Activated CD4-positive, alpha-beta T cell treated with anti-CD3 and anti-CD28 coated beads, Interleukin-2, amount 10 ng/mL, durations not matched to agents 24 days and 14 days (primary cell): ENCODE measurements at places on chromosomes 4 and X.
A peak's percentile ranks its signal among the peaks of the same experiment; 100 is the strongest.

GRCh38 chr4:61070269-61070668, 129.9 kb upstream of the ADGRL3 start:
- DNase-seq: no peak

GRCh38 chrX:150696866-150697265, 3.7 kb downstream of the MTMR1 start:
- peak; percentile 60 for DNase-seq

GRCh38 chr4:5371415-5372190, 320.3 kb downstream of the STK32B start:
- DNase-seq: no peak

- peak; percentile 82 for DNase-seq
Measured at GRCh38 chrX:9677098-9677739, 88.4 kb downstream of the GPR143 start.

- DNase-seq: no peak
Measured at GRCh38 chr4:116664198-116664597, 421.2 kb downstream of the TRAM1L1 start.

DNA sequence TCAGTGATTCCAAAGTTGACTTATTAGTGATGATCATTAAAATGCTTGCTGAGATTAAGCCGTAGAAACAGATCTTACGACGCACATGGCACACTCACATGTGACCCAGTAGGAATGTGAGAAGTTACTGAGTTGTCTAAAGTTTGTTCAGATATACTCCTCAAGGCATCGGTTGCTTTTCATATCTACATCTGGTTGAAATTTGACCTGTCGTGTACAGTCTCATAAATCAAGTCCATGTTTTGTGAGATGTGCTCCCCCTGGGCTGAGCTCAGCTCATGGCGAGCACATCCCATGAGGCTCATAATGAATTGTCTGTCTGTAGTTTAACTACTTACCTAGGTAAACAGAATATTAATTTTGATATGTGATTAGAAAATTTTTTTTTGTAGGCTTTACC, 67.0 kb downstream of the TNIP2 start:
- no peak for DNase-seq

GRCh38 chr4:40065010-40065409, 8.4 kb downstream of the N4BP2 start:
- DNase-seq: peak; percentile 52

DNA sequence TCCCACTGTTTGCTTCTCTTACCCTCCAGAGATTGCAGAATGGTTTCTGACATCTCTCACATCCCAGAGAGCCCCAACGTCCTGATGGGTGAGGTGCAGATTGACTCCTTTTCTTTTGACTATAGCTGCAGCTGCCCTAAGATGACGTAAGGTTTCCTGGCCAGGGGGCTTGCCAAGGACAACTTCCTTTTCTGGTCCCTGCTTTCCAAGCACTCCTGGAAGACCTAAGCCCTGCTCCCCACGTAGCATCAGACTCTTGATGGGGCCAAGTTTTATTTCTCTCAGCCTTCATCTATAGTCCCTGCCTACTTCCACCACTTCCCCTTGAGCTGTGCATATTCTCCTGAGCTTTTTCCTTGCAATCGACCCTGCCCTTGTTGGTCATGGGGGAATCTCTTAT, 497.7 kb downstream of the IDS start:
- DNase-seq: no peak

DNA sequence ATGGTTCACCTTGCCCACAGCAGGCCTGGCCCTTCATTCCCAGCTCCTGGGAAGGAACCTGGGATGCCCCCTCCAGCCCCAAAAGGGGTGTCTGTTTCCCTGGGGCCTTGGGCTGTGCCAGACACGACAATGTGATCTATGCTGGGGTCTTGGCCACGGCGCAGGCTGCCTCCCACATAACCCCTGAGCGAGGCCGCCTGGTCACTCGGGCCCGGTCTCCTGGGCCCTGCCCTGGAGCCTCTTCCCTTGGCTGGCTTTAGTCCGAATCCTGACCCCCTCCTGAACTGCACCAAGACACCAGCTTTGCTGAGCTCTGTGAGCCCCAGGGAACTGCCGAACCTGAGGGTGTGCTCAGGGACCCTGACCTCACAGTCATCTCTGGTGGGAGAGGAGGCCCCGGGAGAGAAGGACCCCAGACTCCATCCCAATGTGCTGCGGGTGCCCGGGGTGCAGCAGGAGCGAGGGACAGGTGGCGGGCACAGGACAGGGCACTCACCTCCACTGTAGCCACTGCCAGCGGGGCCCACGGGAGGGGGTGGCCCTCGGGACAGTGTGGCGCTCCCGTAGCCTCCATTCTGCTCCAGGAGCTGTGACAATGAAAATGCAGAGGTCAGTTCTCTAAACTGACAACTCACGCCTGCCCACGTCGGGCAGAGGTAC, 42.0 kb downstream of the GAK start:
- no peak for DNase-seq

GRCh38 chr4:140689623-140690022, 66.6 kb downstream of the TBC1D9 start:
- no peak for DNase-seq

DNA sequence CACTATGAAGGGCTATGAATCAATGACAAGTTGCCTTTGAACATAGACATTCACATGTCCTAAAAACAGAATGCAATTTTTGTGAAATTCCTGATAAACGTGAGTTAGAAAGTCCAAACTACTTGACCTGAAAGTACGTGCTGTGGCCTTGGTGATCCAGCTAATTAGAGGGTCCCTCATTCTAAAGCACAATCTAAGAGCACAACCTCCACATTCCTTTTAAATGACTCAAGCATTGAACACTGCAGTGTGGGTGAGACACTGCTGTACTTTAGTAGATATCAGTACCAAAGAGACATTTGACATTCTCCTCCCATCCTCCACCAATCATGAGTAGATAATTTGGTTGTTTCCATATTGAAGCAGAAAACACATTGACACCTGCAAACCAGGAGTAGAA, 73.5 kb downstream of the FAM47B start:
- DNase-seq: no peak

DNA sequence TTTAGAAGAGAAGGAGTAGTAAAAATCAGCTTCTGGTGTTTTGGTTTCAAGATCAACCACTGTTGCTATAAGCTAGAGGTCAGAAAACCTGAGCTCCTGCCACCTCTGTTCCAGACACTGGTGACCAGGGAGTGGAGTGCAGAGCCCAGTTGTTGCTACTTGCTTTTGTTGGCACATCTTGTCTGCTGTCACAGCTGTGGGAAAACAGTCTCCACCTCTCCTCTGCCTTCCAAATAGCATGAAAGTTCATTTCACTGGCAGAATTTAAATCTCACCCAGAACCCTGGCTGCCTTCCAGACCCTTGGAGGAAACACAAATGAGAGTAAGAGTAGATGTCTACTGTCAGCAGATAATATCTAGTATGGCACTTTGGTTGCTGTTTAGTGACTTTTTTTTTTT, 297.5 kb upstream of the KLF3 start:
- DNase-seq: no peak

- DNase-seq: no peak
Measured at GRCh38 chr4:131613086-131613823, 1535.8 kb upstream of the PCDH10 start.

DNA sequence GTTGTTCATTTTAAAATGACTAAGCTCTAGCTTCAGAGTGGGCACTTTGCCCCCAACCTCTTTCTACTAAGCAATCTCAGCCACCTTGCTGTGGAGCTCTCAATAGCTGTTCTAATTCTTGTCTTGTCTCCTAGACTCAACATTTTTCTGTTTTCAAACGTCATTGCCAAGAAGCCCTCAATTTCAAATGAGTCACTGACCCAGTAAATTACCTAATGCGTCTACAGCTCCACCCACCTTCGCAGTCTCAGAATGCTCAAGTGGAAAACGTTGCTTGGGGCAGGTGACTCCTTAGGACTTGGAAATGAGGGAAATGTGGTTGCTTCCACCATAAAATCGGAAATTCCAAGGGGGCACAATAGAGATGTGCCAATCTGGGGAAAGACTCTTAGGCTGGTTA, 59.0 kb downstream of the ING2 start:
- DNase-seq: no peak

GRCh38 chr4:139243448-139244365, 36.3 kb downstream of the MGARP start:
- DNase-seq: no peak

DNA sequence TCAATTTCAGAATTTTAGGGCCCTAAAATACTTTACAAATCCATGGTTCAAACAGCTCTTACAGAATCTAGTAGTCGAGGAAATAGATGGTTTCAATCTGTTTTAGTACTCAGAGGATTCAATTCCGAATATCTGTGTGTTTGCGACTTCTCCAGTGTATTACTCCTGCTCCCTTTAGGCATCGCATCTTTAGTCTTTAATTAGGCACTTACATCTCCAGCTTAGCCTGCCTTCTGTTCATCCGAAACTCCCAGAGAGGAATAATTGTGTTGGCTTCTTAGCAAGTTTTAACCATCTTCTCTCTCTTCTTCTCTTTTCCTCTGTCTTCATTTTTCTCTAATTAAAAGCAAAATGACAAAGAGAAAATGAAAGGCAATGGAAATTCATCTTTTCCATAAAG, 1901.3 kb upstream of the TENM3 start:
- DNase-seq: no peak

GRCh38 chrX:72079607-72080006, 52.1 kb downstream of the RTL5 start:
- no peak for DNase-seq

GRCh38 chr4:168516841-168517240, 20.0 kb downstream of the PALLD start:
- DNase-seq: no peak

GRCh38 chrX:13761606-13762414, 27.3 kb downstream of the OFD1 start:
- no peak for DNase-seq

GRCh38 chr4:125316791-125317524, 2.2 kb downstream of the FAT4 start:
- DNase-seq: no peak

DNA sequence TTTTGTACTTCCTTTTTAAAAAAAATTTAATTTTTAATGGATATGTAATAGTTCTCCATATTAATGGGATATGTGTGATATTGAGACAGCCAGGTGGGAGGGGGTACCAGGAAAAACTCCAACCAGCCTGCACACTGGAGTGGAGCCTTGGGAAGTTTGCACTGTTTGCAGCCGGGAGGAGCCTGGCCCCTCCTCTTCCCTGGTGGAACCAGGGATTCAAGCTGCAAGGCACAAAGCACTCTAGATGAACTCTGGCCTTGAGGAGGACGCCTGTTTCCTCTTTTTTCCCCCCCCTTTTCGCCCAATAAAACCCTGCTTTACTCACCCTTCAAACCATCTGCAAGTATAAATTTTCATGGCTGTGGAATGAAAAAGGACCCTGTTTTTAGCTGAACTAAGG, 48.2 kb upstream of the GC start:
- no peak for DNase-seq

GRCh38 chrX:373641-374471, 12.9 kb downstream of the PPP2R3B start:
- DNase-seq: peak; percentile 80

GRCh38 chr4:151922811-151923210, 162.0 kb upstream of the GATB start:
- no peak for DNase-seq

GRCh38 chr4:99950913-99951254, 809 bp upstream of the H2AZ1 start:
- no peak for DNase-seq

DNA sequence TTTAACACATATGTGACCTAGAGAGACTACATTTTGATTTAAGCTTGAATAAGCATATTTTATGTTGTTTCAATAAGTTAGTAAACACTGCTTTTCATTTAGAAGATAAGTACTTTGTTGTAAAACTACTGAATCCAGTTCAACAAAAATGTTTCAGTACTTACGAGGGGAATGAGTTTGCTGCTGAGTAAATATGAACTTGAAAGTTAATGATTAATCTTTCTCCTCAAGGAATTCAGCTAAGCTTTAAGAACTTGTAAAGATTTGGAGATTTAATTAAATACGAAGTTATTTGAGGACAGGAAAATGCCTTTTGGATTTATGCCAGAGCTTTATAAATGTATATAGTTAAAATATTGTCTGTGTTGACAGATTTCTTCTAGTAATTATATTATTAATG, 933.0 kb upstream of the LCORL start:
- no peak for DNase-seq

- no peak for DNase-seq
Measured at GRCh38 chr4:147987252-147987651, 255.4 kb downstream of the ARHGAP10 start.

DNA sequence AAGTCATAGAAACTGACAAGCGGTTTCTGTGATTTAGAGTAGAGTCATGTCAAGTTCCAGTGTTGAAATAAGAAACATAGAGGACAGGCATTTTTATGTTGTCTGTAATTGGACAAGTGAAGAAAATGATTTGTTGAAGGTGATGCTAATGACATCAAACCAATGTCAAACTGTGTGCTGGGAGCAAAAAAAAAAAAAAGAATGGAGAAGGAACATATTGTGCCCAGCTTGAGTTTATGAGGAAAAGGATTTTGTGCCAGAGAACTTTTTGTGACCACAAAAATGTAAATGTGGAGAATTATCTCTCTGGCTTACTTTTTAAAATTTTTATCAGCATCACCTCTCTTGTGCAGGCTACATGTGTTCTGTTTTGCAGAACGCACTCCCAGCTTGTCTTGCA, 495.7 kb downstream of the RAPGEF2 start:
- no peak for DNase-seq

DNA sequence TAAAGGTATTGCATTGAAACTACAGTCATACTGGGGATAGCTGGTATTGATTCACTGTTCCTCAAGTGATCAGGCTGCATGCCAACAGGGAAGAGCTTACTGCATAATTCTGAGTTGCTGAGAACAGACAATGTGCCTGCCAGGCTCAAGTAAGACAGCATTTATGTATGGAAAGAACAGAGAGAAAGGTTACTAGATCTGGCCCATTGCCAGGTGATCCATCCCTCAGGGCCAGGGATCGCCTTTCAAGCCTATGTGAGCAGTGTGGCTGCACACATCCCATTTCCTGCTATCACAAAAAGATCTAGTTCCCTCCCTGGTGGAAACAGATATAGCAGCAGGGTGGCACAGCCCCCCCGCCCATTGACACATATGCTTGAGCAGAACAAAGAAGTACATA, 254.0 kb downstream of the TMA16 start:
- DNase-seq: no peak

- DNase-seq: no peak
Measured at GRCh38 chr4:137432446-137433311, 99.6 kb downstream of the PCDH18 start.

DNA sequence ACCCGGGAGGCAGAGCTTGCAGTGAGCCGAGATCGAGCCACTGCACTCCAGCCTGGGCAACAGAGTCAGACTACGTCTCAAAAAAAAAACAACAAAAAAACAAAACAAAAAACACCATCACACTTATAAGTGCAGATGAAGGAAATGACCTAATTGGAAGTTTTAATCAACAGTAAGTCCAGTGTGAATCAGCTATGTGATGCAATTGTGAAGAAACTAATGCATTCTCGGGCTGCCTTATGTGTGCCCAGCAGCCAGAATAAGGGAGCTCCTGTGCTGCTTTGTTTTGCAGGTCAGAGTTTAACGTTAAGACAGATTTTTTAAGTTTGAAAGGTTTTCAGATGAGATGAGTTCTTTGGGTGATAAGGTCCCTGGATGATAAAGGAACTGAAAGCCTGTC, 10.8 kb downstream of the DAPP1 start:
- no peak for DNase-seq
